ENCODE measurements at places on chromosomes 4 and X.
A peak's percentile ranks its signal among the peaks of the same experiment; 100 is the strongest.

DNA sequence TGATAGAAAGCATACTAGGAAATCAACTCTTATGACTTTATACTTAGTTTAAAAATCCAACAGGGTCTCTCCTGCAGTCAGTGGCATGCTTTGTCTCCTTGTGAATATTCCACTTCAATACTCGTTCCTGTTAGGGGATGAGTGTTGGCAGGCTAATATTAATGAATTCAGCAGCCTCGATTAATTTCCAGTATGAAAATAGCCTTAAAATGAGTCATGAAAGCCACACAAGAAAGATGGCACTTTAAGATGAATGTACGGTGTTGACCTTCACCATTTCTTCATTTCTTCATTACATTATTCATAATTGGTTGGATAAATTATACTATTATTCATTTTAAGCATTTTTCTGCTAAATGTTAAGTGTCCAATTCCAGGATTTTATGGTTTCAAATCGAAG is 29.2 kb downstream of the GABRB1 start:
- DNase-seq = no peak

DNA sequence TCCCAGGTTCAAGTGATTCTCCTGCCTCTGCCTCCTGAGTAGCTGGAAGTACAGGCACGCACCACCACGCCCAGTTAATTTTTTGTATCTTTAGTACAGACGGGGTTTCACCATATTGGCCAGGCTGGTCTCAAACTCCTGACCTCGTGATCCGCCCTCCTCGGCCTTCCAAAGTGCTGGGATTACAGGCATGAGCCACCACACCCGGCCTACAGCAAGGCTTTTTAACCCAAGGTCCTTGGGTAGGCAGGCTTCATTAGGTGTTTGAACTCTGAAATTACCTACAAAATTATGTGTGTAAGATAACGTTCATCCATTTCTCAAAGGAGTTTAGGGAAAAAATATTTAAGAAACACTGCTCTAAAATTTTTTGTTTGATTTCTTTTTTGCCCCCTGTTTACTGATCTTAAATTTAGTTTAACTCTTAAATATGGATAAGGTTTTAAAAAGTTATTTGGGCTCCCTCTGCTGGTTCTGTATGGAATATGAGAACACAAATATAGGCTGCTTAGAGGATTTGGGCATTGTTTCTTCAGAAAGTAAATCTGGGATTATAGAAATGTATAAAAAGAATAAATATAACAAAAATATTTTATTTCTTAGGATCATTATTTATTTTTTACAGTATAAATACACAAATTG is 92.8 kb downstream of the CBR4 start:
- no peak for DNase-seq

DNA sequence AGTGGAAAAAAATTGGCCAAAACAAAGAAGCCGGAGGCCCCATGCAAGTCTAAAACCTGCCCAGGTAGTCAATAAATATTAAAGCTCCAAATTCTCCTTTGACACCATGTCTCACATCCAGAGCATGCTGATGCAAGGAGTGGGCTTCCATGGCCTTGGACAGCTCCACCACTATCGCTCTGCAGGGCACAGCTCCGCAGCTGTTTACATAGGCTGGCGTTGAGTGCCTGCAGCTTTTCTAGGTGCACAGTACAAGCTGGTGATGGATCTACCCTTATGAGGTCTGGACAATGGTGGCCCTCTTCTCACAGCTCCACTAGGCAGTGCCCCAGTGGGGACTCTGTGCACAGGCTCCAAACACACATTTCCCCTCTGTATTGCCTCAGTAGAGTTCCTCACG is 84.2 kb upstream of the LANCL3 start:
- no peak for DNase-seq

- DNase-seq = peak; percentile 14
These were observed 4.2 kb downstream of the CPEB2 start for GRCh38 chr4:15006416-15007024.

DNA sequence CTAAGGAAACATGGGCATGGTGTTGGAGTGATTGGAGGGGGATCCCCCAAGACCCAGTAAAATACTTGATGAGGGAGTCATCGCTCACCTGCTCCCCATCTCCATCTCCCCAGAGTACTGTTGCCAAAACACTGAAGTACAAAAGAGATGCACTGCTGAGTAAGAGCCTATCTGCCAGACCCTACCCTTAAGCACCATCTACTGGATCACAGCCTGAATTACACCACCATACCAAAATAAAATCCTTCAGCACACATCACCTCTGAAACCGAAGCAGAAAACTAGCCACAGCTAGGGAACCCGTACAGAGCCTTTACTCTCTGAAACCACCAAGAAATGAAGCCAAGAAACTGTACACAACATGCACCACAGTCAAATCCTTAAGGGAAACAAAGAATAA is 466.3 kb upstream of the ACTRT1 start:
- DNase-seq = no peak

- DNase-seq = no peak
These were observed 30.1 kb upstream of the MXD4 start for GRCh38 chr4:2291705-2292645.

DNA sequence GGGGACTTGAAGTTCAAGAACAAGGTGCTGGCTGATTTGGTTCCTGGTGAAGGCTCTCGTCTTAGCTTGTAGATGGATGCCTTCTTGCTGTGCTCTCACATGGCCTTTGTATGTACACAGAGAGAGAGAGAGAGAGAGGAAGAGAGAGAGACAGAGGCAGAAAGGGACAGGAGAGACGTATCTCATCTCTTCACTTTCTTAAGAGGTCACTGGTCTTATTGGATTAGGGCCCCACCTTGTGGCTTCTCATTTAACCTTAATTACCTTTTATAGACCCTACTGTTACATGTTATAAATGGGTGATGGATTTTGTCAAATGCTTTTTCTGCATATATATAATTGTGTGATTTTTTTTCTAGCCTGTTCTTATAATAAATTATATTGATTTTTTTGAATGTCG is 1444.2 kb downstream of the ADGRL3 start:
- no peak for DNase-seq

DNA sequence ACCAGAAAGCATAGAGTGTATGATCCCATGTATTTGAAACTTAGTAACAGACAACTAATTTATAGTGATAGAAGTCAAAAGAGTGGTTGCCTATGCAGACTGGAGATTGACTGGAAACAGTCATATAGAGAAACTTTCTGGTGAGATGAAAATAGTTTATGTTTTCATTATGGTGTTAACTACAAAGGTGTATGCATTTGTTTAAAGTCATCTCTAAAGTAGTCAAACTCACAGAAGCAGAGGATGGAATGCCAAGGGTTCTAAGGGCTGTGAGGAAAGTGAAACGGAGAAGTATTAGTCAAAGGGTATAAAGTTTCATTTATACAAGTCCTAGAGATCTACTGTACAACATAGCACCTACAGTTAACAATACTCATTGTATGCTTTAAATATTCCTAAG is 45.8 kb downstream of the ENOX2 start:
- DNase-seq = no peak

DNA sequence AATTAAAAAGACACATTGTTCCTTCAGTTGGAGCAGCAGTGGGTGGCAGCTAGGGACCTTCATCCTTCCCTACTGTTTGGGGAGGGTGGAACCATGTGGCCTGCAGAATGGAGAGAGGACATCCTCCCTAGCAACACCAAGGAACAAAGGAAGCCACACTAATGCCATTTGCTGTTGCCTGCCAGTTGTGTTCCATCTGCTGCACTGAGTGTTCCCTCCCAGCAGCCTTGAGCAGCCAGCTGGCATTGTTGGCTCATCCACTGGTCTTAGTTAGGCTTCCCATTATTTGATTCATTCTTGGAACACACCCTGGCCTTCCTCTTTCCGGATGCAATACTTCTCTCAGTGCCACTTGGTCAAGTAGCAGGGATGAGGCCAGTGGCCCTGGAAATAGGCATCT is 25.0 kb upstream of the HMGB3 start:
- DNase-seq = no peak

DNA sequence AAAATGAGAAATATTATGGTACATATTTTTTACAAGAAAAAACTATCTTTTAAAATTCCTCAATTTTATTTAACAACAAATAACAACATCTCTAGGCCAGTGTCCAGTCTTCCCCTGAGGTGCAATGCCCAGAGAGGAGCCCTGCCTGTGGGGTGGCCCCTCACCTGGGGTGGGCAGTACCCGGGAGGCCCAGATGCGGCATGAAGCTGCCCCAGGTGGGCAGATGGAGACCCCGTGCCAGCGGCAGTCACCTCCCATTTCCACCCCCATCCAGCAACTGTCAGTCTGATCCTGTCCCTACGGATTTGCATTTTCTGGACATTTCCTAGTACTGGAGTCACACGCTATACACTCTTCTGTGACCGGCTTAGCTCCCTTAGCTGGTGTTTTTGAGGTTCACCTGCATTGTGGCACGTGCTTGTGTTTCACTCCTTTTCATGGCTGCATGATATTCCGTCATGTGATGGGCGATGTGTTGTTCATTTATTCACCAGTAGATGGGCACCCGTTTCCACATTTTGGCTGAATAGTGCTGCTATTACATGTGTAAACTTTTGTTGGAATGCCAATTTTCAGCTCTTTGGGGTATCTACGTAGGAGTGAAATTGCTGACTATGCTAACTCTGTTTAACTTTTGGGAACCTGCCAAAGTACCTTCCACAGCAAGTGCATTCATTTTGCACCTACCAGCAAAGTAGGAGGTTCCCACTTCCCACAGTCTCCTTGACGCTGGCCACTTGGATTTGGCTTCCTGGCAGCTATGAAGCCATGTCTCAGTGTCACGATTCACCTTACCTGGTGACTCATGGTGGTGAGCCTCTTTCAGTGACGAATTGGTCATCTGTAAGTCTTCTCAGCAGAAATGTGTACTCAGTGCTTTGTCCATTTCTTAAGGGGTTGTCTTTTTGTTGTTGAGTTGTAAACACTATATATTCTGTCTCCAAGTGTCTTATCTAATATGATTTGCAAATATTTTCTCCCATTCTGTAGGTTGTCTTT is 11.7 kb upstream of the MAEA start:
- no peak for DNase-seq

- DNase-seq = no peak
These were observed 47.1 kb downstream of the ALG13 start for GRCh38 chrX:111728096-111728495.

GRCh38 chr4:153620352-153620751 is 63.7 kb upstream of the TLR2 start:
- DNase-seq = no peak

DNA sequence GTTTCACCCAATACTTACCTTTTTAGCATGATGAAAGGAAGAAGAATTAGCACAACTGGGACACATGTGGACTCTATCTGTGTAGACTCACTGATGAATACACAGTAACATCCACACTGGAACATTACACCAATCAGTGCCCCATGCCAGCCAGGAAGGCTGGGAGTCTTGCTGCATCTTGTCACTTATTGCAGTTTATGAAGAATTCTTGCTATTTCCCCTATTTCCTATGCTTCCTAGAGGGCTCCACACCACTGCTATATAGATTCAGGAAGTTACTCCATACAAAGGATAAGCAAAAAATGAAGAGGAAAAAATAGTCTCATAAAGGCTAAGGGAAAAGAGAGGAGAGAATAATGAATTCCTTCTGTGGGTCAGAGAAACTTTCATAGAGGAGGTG is 201.0 kb downstream of the CAMK2D start:
- no peak for DNase-seq

GRCh38 chrX:133068461-133068860 is 28.4 kb downstream of the USP26 start:
- no peak for DNase-seq

- DNase-seq = peak; percentile 78
These were observed 218.9 kb downstream of the OR13H1 start for GRCh38 chrX:131762802-131763234.

GRCh38 chrX:139158256-139158655 is 372.3 kb upstream of the F9 start:
- no peak for DNase-seq

GRCh38 chrX:136896121-136896914 is 15.8 kb upstream of the RBMX start:
- no peak for DNase-seq

DNA sequence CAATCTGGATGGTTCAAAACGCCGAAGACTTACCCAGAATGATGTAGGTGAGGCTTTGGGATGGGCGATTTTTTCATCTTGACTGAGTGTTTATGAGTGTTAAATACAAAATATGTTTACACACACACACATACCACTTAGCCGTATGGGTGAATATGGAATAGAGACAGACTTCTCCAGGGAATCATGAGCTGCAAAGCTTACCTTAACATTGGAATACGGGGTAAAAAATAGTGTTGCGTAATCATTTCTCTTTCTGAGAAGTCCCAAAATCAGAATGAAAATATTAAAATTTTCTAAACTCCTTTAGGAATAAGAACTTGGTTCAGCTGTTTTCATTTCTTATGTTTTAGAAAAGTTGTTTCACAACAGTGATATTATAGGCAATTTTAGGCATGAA is 63.5 kb downstream of the EGF start:
- DNase-seq = no peak

DNA sequence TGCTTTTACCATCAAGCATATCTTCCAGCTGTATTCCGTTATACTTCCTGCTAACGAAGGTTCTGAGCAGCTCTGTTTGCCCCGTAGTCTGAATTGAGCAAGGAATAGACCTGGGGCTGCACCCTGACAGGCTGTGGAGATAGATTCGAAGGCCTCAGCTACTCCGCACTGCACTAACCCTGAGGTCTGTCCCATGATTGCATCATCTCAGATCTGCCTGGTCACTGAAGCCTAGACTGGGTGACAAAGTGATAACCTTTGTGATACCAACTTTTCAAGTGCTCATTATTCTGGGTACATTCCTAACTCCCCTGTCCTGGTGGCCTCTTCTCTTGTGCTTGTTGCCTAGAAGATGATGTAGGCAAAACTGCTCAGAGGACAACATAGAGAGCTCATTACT is 29.9 kb upstream of the PGRMC1 start:
- DNase-seq = no peak

DNA sequence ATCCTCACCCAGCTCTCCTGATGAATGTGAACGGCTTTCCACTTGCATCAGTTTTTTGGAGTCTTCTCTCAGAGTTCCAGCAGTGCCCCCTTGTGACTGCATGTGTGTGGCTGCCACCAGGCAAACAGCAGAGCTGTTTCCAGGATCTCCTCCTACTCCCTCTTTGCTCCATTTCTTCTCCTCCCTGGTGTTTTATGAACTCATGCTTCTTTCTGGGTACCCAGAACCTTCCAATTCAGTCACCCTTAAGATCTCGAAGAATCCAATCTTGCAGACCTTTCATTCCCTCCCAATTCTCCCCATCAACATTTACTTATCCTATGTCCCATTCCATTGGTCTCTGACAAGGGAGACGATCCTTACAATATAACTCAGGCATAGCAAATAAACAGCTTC is 6.8 kb upstream of the TCEANC start:
- DNase-seq = peak; percentile 12

GRCh38 chrX:154399527-154400368 is 1.6 kb downstream of the RPL10 start:
- DNase-seq = no peak
